ENCODE measurements at places on chromosomes 6 and 20. TPM values are rescaled to one million over a fixed set of nuclear protein-coding genes. Genes with fewer than 3 reads are reported as not detected.

C6orf58 gene
- not detected for total RNA-seq

LPA gene
- not detected for total RNA-seq

KCNK16 gene
- total RNA-seq: 0.73 TPM

RBM24 gene
- 0.58 TPM for total RNA-seq

CCN2 gene
- total RNA-seq: 89.3 TPM

All from stomach (tissue), 19 donors.